AG20443 (cell line): ENCODE measurements at places on chromosomes 6 and 20.
A peak's percentile ranks its signal among the peaks of the same experiment; 100 is the strongest.

DNA sequence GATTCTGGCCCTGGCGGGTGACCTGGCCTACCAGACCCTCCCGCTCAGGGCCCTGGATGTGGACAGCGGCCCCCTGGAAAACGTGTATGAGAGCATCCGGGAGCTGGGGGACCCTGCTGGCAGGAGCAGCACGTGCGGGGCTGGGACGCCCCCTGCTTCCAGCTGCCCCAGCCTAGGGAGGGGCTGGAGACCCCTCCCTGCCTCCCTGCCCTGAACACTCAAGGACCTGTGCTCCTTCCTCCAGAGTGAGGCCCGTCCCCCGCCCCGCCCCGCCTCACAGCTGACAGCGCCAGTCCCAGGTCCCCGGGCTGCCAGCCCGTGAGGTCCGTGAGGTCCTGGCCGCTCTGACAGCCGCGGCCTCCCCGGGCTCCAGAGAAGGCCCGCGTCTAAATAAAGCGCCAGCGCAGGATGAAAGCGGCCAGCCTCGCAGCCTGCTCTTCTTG is 868 bp upstream of the SLC2A4RG start:
- no peak for DNase-seq

- DNase-seq: peak; percentile 46
These were observed 117.3 kb downstream of the OPRM1 start for GRCh38 chr6:154156135-154156896.

DNA sequence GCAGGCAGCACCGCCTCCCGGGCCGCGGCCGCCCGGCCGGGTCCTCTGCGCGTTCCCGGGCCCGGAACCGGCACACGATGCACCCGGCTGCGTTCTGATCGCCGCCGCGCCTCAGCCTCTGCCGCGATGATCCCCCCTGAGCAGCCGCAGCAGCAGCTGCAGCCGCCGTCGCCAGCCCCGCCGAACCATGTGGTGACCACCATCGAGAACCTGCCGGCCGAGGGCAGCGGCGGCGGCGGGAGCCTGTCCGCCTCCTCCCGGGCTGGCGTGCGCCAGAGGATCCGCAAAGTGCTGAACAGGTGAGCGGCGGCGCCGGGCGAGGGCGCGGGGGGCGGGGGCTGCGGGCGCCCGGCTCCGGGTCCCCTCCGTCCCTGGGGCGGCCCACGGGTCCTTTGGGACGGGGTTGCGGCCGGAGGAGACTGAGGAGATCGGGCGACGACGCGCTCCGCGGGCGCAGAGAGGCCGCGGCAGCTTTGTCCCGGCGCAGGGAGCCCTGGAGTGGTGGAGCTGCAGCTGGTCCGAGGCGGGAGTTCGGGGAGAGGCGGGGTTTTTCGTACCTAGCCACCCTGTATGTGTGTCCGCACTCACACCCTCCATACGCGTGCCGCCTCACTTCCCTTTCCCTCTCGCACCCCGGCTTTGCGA is 659 bp downstream of the SLC35F1 start:
- DNase-seq: peak; percentile 29

DNA sequence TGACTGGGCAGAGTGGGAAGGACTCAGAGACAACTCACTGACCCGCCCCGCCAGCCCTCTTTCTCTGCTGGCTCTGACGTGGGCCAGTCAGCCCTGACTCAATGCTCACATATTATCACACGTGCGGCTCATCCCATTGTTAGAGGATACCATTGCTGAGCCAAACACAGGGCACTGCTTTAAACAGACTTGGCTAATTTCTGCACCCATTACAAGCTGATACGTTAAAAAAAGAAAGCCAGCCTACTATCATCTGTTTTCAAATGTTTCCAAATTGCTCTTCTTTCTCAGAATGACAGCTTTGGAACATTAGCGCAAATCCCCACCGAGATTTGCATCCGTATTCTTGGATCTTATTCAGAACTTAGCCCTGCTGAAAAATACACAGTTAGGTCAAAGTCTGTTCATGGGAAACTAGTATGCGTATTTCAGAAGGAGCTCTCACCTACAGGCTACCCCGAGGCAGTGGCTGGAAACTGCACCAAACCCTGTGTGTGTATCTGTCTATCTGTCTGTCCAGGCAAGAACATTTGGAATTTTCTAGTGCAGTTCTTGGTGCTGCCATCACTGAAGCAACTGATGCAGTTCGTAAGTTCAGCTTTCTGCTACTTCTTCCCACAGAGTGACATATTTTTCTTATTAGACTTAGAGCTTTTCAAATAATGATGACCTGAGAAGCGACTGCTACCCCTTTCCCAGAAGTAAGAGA is 32.8 kb downstream of the RAMACL start:
- peak; percentile 93 for DNase-seq

DNA sequence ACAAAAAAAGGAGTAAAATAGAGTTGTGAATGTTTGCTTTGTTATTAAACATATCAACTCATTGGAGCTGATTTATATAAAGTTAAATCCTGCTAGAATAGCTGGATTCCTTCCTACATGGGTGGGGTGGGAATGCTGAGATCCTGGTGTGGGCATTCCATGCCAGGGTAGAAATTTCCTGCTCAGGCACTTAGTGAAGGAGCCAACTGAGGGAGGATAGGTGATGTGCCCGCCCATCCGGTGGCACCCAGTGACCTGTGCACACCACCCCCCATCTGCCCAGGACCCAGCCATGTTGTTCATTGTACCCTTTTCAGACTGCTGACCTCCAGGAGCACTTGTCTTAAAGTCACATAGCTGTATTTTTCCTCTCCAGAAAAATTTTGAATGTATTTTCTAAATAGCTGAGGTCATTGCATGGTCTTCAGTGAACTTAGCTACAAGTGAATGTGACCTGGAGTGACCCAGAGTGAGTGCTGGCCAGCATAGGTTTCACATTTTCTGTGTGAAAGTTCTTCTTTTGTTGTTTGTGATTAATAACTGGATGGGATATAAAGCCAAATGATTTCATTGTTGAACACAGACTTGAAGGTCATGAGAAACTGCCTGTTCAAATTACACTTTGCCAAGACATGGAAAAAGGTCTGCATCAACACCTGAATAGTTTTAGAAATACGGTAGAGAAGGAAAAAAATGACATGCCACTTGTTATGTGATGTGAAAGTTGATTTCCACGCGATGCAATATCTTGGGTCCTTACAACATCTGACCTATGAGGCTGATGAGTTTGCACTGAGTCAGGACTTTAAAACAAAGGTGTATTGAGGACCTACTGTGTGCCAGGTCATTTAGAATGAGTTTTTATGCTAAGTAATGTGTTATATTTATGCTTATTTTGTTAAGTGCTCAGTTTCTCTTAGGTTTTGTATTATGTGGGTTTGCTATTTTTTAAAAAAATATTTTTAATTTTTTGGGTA is 77.2 kb downstream of the UTRN start:
- DNase-seq: no peak

DNA sequence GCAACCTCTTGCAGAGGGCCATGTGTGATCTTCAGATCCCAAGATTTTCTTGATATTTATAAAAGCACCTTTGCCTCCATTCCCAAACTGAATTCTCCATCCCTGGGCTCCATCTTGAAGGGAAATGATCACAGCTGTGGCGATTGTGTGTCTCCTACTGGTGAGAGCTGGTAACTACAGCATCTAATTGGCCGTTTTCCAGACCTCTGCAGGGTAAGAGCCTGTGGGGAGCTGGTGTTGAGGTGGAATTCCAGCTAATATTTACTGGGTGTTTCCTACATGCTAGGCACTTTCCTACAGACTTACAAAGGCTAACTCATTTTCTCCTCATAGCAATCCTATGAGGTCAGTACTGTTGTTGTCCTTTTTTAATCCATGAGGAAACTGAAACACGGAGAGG is 59.2 kb upstream of the FNDC1 start:
- DNase-seq: peak; percentile 66

- DNase-seq: no peak
These were observed 35.1 kb upstream of the TSPYL1 start for GRCh38 chr6:116314878-116315277.

DNA sequence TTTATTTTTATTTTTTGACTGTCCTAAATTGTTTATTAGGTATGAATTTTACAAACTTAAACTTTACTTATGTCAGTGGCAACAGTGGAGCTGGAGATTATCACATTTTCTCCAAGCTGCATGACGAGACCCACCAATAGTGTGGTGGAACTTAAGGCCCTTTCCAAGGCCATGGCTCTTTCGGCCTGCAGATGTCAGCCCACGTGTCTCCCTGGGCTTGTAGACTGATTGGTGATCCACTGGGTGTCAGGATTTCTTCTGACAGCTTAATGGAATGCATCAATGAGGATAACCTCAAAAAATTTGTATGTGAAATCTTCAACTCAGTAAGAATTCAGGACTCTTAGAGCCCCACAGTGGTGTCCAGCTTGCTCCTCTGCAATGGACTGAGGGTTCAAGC is 32.3 kb upstream of the OVOL2 start:
- DNase-seq: no peak

- DNase-seq: no peak
These were observed 216.9 kb downstream of the DOK5 start for GRCh38 chr20:54692168-54692887.

GRCh38 chr20:63940472-63941266 is 15.5 kb downstream of the UCKL1 start:
- no peak for DNase-seq

DNA sequence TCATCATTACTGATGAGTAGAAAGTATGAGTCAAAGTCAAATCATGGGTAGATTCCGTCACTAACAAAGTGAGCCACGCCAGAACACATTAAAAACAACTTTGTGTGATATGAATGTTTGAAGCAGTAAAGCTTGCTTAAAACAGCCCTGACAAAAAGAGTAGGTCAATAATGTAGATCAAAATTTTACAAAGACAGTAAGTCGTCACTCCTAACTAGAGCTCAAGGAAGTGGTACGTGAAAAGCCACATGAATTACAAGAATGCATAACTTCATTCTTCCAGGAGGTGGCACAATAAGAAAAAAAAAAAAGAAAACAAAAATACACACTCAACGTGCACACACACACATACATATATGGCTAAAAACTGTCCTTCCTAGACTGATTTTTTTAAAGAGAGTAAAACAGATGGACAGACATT is 69.9 kb downstream of the HACE1 start:
- peak; percentile 31 for DNase-seq

- no peak for DNase-seq
These were observed 209.9 kb downstream of the ALDH8A1 start for GRCh38 chr6:134740027-134740373.

GRCh38 chr20:10553326-10553984 is 118.3 kb downstream of the SLX4IP start:
- peak; percentile 58 for DNase-seq

DNA sequence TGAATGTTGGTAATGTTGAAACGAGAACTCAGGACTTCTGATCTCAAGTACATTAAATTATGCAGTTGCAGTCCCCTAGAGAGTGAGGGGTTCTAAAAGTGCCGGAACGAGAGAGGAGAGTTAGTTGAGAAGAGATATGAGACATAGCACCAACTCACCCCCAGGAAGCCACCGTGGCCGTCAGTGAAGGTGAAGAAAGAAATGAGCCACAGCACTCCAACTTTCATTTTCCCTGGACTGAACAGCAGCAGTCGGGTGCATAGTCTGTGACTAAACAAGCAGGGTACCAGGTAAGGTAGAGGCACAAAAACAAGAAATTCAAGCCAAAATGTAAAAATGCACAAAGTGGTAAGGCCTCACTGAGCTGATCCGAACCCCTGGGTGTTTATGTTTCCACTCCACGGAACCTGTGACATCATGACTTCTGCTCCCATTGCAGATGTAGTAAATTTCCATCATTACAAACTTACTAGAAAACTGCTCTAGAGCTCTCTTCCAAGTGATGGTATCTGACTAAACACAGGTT is 13.2 kb downstream of the ADGRF1 start:
- no peak for DNase-seq
